ENCODE measurements at places on chromosomes 16 and 17.

GRCh38 chr17:28865946-28866752 lies 11.3 kb downstream of the ERAL1 start:
- DNase-seq: no peak

- DNase-seq: peak; percentile 82
Observed at GRCh38 chr17:75587675-75588595, at the start of gene MYO15B. TSS of gene MYO15B (plus strand) at chr17:75587800. CDS start at chr17:75588058, 258 bp downstream.

DNA sequence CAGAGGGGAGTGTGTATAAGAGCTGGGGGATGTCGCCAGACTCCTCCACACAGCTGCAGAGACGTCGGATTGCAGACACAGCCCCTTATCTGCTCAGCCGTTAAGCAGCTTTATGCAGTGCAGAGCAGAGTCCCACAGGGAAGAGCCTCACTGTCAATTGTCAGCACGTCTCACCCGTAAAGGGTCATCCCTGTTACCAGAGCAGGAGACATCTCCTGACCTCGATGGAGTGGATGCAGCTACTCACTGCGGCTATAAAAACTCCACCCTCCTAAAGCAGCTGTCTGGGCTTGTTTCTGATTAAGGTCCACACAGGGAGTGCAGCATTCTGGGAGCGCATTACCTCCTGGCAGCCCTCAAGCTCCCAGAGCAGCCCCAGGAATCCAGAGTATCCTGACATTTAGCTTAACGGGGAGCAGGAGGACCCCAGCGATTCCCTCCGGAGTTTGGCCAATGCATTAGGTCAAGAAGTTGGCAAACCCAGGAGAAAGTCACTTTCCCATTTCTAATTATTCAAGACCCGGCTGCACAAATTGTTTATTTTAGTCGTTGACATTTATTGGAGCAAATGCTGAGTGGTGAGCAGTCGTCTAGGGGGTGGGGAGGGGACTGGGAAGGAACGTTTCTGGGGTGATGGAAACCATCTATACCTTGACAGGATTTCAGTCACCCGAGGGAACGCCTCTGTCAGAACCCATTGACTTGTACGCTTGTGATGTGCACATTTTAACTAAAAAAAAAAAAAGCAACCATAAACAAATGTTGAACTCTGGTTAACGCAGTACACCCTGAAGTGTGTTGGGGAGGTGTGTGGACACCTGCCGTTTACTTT lies 100.0 kb upstream of the ZNF469 start:
- DNase-seq: no peak

- DNase-seq: no peak
Observed at GRCh38 chr17:59094861-59095530, 11.7 kb downstream of the TRIM37 start.

- DNase-seq: no peak
Observed at GRCh38 chr16:56851671-56852400, 13.2 kb upstream of the SLC12A3 start.

DNA sequence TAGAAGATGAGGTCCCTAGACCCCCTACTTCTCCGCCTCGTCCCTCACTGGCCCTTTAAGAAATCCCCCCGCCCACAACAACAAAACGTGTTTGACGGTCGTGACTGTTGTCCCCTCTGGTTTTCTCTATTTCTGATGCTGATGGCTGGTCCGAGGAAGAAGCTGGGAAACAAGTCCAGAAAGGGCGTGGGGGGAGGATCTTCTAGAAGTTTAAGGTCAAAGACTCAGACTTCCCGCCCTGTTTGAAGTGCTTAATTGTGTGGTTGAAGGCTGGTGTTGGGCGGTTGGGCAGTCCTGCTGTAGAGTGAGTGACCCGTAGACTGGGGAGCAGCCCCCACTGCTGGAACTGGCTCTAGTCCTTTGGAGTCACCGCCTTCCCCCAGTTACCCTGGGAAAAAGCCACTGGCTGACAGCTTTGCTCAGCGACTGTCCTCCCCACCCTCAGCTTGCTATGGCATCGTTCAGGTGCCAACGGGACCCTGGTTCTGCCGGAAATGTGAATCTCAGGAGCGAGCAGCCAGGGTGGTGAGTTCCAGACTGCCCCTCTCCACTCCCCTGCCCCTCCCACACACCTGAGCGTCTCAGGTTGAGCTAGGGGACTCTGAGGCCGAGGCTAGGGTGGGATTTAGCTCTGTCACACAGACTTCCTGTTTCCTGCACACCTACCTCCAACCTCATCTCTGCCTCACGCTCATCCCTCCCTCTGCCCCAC lies 1.6 kb downstream of the MLLT6 start:
- DNase-seq: peak; percentile 75

- DNase-seq: no peak
Observed at GRCh38 chr17:28530250-28530649, 22.2 kb downstream of the UNC119 start.

- DNase-seq: no peak
Observed at GRCh38 chr17:50217591-50217990, 16.2 kb upstream of the COL1A1 start.

- no peak for DNase-seq
Observed at GRCh38 chr16:52171481-52171880, 375.5 kb downstream of the TOX3 start.

GRCh38 chr17:49875685-49876084 lies 27.8 kb upstream of the TAC4 start:
- no peak for DNase-seq

- no peak for DNase-seq
Observed at GRCh38 chr17:12898110-12898509, 108.8 kb downstream of the ARHGAP44 start.

DNA sequence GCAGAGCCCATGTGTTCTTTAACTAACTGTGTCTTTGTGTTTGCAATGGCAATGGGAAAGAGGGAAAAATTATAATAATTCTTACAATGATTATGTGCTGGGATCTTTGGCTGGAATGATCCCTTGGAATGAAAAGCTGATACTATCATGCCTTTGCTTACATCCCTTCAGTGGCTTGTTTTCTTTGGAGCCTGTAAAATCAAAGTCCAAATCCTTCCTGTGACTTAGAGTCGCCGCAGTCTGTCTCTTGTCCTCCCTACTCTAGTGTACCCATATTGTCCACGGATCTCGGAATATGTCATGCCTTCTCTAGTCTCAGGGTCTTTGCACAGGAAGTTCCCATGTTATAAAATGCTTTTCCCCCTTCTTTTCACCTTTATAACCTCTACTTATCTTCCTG lies 111.7 kb upstream of the MAF start:
- no peak for DNase-seq

GRCh38 chr17:55774846-55775271 lies 24.0 kb downstream of the PCTP start:
- DNase-seq: no peak

DNA sequence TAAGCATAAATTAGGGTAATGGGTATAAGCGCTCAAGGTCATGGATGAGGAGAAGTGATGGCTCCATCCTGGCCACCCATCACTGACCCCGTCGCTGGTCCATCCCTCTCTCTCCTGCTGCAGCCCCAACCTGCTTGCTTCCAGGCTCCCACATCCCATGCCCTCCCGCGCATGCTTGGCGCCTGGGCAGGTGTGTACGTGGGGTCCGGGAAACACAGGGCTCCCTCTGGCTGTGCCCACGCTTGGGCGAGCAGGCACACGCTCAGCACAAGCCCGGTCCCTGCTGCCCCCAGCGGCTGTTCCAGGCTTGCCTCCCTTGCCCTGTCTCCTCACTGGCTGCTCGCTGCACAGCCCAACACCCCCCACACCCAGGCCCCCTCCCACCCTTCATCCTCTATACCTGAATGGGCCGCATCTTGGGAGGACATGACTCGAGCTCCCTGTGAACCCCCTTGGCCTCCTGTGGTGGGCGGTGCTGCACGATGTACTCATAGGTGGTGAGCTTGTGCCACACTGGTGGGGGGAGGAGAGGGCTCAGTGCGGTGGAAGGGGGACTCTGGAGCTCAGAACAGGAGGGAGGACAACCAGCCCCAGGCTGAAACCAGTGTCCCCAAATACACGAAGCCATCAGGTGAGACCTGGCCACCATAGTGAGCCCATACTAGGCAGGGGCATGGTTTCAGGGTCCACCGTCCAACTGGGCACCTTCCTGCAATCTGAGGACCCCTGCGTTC lies 4.7 kb upstream of the TPPP3 start:
- DNase-seq: no peak

DNA sequence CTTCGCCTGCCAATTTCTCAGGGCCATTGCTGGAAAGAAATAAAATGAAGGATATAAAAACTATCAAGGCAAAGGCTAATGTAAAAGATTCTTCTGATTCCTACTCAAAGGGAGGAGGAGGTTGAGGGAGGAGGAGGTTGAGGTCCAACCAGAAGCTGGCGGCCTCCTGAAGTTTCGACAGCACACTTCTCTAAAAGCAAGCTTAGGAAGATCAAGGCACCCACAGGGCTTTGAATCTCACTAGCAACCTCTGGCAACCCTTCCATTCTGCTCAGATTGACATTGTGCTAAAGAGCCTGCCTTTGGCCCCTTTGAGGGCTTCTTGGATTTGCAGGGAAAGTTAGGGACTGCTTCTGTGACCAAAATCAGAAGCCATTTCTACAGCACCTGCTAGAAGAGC lies 81.5 kb upstream of the TNRC6C start:
- DNase-seq: no peak

DNA sequence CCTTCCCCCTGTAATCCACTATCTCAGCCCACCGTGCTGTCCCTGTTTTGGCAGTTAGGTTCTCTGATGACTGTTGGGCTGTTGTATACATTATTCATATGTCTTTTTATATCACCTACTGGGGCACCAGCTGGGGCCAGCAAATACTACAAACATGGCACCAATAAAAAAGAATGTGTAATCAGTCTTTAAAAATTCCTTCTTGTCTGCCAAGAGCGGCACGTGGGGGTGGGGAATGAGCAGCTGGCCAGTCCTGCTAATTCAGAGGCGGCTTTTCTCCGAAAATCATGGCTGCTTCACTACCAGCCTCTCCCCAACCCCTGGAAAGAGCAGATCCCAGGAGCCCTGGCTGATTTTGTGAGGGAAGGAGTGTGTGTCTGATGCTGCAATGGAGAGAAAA lies 77.7 kb upstream of the EEF2KMT start:
- DNase-seq: no peak

- DNase-seq: no peak
Observed at GRCh38 chr17:67707442-67707841, 10.3 kb upstream of the NOL11 start.

DNA sequence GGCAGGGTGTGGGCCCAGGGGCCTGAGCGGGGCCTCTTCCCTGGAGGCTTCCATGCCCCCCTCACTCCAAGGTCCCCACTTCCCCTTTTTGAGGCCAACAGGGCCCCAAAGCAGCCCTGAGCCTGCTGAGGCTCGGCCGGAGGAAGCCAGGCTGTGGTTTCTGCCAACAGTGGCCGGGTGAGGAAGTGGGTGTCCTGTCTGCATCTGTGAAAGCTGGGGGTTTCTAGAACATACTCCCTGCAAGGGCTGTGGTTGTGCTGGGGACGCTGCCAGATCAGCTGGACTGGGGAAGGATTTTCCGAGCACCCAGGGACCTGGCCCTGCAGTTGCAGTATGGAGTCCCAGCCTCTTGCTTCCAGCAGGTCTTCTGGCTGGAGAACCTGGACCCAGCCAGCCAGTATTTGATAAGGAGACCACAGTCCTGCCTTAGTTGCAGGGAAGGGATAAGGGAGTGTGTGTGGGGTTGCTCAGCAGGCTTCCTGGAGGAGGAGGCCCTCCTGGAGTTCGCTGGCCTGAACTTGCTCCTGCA lies 15.7 kb downstream of the ADCY7 start:
- DNase-seq: peak; percentile 83

GRCh38 chr17:47907932-47908562 lies 12.0 kb downstream of the SP2 start:
- DNase-seq: no peak

DNA sequence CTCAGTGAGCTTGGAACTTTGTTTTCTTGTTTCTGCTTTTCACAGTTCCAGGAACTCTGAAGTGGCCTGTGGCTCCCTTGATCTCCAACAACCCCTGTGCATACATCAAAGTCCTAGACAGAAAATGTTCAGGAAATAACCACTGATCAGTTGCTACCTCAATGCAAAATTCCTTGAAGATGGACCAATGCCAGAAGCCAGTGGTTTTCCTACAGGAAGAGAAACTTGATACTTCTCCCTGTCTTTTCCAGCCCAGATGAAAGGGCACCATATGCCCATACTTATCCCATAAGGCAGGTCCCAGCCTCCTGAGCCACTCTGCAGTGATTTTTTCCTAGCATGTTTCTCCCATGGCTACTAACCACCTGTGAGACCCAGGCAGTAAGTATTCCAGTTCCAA lies 12.3 kb upstream of the CDRT4 start:
- DNase-seq: no peak

- no peak for DNase-seq
Observed at GRCh38 chr16:12559714-12560113, 244.0 kb downstream of the CPPED1 start.

DNA sequence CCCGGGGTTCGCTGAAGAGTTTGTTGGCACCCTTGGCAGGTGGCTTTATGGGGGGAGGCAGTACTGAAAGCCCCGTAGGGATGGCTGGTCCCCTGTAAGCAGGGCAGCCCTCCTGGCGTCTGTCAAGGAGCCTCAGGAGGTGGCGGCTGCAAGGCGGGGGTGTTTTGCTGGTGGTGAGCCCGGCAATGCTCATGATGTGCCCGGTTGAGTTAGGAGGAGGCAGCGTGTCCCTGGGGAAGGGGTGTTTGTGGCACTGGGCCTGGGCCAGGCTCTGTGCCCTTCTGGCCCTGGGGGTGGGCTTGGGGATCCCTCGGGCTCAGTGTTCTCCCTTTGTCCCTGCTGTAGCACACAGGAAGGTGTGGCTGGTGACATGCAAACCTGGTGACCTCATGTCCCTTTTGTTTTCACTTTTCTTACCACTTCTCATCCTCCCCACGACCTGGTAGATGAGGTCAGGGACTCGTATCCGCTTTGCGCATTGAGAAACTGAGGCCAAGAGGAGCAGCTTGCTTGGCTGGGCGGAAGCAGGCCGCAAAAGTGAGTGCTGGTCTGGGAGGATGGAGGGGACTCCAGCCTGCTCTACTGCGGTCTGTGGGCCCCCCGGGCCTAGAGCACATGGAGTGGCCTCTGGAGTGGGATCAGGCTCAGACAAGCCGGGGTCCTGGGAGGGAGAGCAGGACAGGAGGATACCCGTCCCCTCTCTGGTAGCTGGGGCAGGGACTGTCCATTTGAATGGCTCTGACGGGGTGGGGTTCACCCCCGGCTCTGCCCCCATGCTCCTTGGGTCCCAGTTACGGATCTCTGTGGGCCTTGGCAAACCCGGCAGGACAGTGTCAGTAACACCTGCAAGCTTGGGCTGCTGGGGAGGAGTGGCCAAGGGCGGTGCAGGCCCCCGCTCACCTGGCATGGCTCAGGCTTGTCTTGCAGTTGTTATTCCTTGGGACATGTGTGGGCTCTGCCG lies 2.2 kb downstream of the SNN start:
- DNase-seq: no peak

DNA sequence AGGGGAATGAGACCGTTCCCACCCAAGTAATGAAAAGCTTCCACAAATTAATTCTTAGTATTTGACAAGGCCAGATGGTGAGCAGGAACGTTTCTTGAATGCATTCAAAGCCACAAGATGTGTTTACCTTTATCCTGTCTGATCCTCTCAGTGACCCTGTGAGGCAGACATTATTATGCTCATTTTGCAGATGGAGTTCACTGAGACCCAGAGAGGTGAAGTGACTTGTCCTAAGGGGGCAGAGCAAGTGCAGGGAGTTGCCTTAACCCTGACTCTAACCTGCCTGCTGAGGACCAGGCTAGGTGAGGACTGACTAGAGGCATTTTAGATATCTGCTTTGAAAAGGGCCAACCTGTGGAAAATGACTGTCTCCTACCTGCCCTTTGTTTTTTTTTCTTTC lies 156.7 kb downstream of the HAPSTR1 start:
- DNase-seq: no peak

- peak; percentile 39 for DNase-seq
Observed at GRCh38 chr17:2954898-2955445, 108.4 kb downstream of the OR1D5 start.
